ENCODE measurements at places on chromosomes 5 and 9.

GRCh38 chr9:69971643-69972449 is 71.8 kb upstream of the MAMDC2 start:
- peak; percentile 21 for DNase-seq

DNA sequence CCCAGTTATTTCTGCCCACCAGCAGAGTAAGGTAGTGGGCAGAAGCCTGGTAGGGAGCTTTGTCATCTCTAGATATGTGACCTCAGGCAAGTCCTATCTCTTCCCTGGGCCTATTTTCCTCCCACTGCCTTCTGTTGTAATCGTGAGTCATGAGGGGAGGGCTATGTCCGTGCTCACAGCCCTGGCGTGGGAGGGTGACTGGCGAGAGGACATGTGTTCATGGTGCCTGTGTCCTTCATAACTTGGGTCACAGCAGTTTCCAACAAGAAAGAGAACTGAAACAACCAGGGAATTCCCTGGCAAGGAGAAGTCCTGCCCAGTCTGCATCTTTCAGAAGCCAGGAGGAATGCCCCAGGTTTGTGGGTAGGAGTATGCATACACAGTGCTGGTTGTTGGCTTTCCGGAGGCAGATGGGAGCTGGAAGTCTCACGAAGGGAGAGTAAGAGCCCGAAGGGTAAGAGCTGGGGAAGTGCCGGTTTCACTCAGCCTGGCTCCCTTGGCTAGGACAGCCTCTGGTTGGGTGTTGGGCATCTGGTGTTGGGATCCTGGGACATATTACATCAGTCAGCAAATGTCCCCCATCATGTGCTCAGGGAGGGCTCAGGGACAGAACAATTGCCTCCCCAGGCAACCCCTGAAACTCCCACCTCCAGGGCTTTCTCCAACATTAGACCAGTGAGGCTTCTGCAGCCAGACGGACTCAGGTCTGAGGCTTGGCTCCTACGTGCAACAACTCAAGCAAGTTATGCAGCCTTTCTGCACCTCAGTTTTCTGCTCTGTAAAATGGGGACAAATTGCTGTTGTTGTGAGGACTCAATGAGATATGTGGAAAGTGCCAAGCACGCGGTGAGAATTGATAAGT is 4.3 kb upstream of the TIFAB start:
- DNase-seq = peak; percentile 100

DNA sequence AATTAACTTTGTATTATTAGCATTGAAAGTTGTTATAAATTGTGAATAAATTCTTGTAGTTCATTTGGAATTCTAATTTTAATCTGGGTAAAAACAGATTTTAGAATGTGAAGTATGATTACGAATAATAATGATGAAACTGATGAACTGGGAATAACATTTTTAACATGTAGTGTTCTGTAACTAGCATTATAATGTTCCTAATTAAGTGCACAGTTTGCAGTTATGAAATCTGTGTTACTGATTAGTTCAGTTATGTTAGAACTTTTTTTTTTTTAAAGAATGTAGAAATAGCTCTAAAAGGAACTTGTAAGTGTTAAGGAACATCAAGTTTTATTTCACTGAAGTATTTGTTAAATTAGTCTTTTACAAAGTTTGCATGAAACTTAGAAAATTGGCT is 48.9 kb upstream of the EIF4EBP3 start:
- no peak for DNase-seq

GRCh38 chr5:74552101-74552500 is 88.4 kb downstream of the ENC1 start:
- no peak for DNase-seq

DNA sequence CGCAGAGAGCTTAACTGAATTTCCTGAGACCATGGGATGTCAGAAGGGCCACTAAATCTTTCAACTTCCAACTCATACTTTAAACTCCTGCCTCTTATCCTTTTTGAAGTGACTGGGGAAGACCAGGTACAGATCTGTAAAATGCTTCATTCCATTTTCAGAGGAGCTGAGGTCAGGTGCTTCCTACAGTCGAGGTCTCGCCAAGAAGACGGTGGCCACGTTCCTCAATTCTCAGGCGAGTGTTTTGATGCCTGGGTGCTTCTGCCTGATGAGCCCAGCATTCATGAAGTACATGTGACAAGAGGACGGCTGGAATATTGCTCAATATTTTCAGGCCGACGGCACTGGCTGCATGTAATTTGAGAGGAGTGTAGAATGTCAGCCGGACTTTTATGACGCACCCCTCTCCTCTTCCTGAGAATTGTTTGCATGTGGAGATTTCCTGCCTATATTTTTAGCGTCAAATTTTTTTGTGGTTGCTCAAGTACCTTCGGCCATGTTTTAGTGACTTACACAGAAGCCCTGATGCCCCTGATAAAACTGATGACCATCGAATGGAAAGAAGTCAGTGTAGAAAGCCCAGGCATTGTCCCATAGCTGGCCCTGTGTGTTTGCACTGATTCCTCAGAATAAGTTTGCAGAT is 38.8 kb upstream of the GLRX start:
- peak; percentile 90 for DNase-seq

DNA sequence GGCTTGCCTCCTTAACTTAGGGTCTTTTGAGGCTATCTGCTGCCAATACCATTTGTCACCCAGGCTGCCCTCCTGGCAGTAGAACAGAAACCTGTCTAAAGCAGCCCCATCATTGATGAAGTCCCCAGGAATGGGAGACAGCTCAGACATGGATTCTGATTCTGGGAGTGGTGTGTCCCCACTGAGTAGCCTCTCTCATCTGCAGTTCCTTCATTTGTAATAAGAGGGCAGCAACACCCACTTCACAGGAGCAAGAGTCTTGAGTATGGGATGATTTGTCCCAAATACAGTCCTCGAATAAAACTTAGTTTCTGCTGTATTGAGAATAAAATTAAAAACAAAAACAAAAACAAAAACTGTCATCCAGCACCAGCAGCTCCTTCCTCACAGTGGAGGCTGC is 167.6 kb downstream of the ASTN2 start:
- DNase-seq = no peak

GRCh38 chr5:90792725-90793124 is 234.1 kb downstream of the ADGRV1 start:
- no peak for DNase-seq

DNA sequence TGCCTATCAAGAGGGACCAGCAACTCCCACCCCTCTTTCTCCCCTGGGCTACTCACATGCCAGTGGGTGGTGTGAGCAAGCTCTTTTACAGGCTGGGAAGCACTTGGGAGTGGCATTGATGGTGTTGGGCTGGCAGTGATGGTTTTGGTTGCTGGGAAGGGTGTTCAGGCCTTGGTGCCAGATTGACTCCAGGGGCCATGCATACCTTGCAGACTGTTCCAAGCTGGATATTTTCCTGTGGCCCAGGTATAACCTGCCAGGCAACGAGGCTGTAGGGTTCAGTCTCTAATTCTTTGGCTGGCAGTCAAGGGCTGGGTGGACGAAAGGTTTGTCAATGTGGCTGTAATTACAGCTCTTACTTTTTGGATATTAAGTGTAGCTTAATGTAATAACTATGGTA is 177.3 kb downstream of the MACROH2A1 start:
- no peak for DNase-seq

DNA sequence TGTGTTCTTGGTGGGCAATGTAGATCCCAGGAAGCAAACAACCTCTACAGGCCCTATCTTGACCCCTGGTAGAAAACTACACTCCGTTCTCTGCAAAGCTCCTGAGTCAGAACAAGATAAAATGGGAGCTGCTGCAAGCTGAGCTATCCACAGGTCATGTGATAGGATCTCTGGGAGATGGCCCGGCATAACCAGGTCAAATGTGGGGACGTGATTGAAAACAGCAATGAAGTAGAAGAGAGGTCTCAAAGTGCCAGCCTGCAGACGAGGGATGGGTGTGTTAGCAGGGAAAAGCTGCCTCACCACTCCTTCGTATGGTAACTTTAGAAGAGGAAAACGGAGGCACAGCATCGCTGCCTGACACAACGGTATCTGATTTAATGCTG is 25.0 kb downstream of the NRG2 start:
- no peak for DNase-seq

DNA sequence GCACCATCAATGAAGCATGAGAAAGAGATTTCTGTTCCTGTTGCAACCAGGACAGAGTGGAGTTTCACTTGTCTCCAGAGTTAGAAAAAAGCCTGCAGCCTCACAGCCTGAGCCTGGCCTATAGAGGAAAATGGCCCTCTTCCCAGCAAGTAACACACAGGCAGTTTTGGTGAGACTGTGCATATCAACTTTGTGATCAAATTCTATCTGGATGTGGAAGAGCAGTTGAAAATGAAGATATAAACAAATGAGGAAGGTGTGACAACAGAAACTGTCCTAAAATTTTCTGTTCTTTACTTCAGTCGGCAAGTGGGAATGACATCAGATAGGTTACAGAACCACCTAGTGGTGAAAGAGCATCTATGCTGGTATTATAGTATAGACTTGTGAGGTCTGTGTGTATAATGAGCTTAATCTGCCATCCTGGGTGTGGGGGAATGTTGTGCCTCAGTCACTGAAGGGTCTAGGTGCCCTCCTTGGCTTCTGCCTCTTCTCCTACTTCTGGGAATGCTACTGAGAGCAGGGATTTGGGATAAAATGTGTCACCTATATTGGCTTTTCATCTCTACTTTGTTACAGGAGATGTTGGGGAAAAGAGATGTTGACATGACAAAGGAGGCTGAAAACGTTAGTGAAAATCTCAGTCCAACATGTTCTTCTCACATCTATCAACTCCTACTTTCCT is 28.2 kb downstream of the YIPF5 start:
- peak; percentile 9 for DNase-seq

DNA sequence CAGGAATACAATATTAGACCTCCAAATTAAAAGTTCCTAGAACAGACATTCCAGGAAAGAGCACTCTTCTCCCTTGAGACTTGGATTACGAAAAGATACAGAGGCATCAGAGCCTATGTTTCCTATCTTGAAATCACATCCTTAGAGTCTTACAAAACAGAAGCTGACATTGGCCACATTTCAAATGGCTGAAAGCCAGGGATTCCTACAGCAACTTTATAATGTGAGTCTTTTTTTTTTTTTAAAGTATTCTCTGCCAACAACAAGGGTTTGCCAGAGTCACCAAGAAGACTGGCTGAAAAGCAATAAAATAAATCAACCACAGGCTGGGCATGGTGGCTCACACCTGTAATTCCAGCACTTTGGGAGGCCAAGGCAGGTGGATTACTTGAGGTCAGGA is 63.1 kb downstream of the TRPM6 start:
- DNase-seq = no peak

- no peak for DNase-seq
These were observed 3.5 kb downstream of the BOD1 start for GRCh38 chr5:173612948-173613347.

DNA sequence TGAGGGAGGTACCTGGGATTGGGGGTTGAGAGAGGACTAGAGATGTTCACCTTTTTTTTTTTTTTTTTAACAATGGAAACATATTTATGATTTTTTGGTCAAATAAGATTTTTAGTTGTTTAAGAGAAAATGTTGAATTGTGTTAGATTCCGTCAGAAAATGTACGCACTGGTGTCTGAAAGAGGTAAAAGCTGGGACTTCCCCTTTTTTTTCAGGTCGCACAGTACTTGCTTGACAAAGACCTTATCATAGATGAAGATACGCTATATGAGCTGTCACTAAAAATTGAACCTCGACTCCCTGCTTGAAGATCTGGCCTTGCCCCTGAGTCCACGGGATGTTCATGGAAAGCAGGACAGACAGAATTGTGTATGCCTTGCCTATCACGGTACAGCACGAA is 7.7 kb upstream of the CKMT2 start:
- DNase-seq = no peak

GRCh38 chr9:78595200-78595945 is 298.4 kb downstream of the PSAT1 start:
- no peak for DNase-seq

DNA sequence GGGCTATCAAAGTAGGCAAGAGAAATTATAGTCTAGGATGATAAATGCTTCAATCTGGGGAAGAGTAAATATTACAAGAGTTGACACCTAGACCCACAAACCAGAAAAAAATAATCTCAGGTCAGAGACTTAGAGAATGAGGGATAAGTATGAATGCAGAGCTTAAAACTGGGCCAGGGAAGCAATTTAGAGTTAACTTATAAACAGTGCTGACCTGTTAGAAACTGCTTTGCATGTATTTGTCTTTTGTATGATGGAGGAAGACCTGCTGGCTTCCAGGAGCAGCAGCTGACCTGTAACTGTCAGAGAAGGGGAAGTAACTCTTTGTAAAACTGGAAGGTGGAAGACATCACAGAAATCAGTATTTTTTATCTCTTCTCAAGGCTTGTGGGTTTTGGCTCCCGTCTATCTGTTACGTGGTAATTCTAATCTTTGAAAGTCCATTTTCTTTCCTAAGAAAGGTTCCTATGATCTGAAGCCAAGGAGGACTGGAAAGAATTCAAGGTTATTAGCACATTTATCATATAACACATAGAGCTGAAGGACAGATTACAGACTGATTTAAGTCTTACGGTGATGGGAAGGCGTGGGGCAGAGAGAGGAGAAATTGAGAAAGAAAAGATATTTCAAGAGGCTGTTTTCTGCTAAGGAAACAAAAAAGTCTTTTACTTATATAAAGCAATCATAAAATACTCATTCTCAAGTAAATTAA is 114.7 kb upstream of the ADAMTS19 start:
- no peak for DNase-seq

- no peak for DNase-seq
These were observed 110.1 kb downstream of the FOXD1 start for GRCh38 chr5:73338256-73339050.

GRCh38 chr5:167998148-167998767 is 293.2 kb upstream of the WWC1 start:
- no peak for DNase-seq

DNA sequence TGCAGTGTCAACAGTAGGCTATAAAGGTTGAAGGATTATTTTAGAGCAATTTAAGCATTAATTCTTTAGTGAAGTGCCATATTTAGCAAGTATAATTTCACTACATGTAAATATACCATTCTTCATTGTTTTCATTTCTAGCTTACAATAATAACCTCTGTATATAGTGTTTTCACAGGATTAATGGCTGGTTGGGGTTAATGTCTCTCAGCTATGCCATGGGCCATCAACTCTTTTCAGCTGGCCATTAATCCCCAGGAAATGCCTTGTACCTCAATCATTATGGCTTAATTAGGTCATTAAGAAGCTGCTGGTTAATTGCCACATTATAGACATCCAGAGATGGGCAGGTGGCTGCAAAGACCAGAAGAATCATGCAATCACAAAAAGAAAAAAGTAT is 715.1 kb downstream of the MAT2B start:
- no peak for DNase-seq

GRCh38 chr5:154358516-154359220 is 87.1 kb upstream of the SAP30L start:
- DNase-seq = no peak

DNA sequence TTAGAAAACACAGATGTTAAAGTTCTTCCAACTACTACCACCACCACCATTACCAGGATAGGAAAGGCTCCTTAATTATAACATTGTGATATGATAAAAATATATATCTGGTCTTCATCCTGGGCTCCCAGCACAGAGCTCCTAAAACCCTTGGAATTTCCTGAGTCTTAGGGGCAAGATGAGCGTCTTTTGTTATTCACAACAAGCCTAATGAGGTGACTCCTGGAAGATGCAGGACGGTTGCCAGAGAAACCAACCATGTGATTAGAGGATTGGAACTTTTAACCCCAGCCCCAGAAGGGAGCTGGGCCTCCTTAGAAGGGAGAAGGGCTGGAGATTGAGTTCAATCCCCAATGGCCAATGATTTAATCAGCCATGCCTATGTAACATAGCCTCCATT is 148.0 kb upstream of the ADRA1B start:
- no peak for DNase-seq

Measured in inflammatory macrophage treated with lipopolysaccharide for 1 hour (primary cell).